M059J (cell line): ENCODE measurements at places on chromosomes 13 and 19. TPM values are rescaled to one million over a fixed set of nuclear protein-coding genes. Genes with fewer than 3 reads are reported as not detected.

The CEBPA gene
- total RNA-seq = 0.05 TPM in 1 of 2 replicates, not detected in the other

The ZNF724 gene
- total RNA-seq = 11.1 and 14.0 TPM in 2 replicates

The PROSER3 gene
- 5.9 and 7.4 TPM in 2 replicates for total RNA-seq

The RUBCNL gene
- 0.22 and 0.54 TPM in 2 replicates for total RNA-seq

The S1PR4 gene
- total RNA-seq = not detected in 2 replicates

The MED16 gene
- 22.7 and 32.8 TPM in 2 replicates for total RNA-seq

The SHANK1 gene
- total RNA-seq = 0.15 TPM in 2 replicates

The PGLYRP2 gene
- 0.17 TPM in 1 of 2 replicates, not detected in the other for total RNA-seq

The C1QTNF9 gene
- not detected in 2 replicates for total RNA-seq

The MBD3L2 gene
- not detected in 2 replicates for total RNA-seq

The PABPC3 gene
- 0.02 and 0.15 TPM in 2 replicates for total RNA-seq

The CYP4F8 gene
- total RNA-seq = not detected in 2 replicates

The ADM5 gene
- 0.20 and 0.34 TPM in 2 replicates for total RNA-seq

The SMIM17 gene
- 0.15 TPM in 1 of 2 replicates, not detected in the other for total RNA-seq

The ZNF728 gene
- not detected in 2 replicates for total RNA-seq

The TDRD12 gene
- total RNA-seq = 0.05 and 0.12 TPM in 2 replicates

The ZNF805 gene
- total RNA-seq = 8.5 and 13.3 TPM in 2 replicates

The ZNF793 gene
- total RNA-seq = 3.8 and 6.0 TPM in 2 replicates

The CFD gene
- 0.52 and 0.89 TPM in 2 replicates for total RNA-seq

The YIF1B gene
- total RNA-seq = 88.9 and 114 TPM in 2 replicates

The ZNF135 gene
- 1.8 and 2.0 TPM in 2 replicates for total RNA-seq

The SAFB2 gene
- 12.6 and 21.0 TPM in 2 replicates for total RNA-seq

The MYPOP gene
- total RNA-seq = 1.0 and 4.7 TPM in 2 replicates

The POSTN gene
- 17.5 and 25.1 TPM in 2 replicates for total RNA-seq
